Inflammatory macrophage treated with lipopolysaccharide for 1 hour (primary cell): ENCODE measurements at places on chromosomes 2 and 18.

GRCh38 chr2:134865067-134865787 lies 26.8 kb downstream of the ACMSD start:
- DNase-seq, result no peak

- no peak for DNase-seq
Measured at GRCh38 chr2:7801212-7801611, 880.6 kb upstream of the ID2 start.

GRCh38 chr2:65504201-65504600 lies 71.8 kb upstream of the SPRED2 start:
- DNase-seq, result no peak

DNA sequence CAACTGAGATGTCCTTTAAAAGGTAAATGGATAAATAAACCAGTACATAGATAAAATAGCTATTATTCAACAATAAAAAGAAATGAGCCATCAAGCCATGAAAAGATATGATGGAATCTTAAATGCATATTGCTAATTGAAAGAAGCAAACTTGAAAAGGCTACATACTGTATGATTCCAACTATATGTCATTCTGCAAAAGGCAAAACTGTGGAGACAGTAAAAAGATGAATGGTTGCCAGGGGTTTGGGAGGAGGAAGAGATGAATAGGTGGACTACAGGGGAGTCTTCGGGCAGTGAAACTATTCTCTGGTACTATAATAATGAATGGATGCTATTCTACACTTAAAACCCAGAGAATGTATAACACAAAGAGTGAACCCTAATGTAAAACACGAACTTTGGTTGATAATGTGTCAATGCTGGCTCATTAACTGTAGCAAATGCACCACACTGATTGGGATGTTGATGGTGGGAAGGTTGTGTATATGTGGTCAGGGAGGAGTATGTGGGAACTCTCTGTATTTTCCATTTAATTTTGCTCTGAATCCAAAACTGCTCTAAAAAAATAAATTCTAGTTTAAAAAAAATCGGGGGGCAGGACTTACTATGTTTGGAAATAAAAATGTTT lies 73.7 kb upstream of the MYCN start:
- no peak for DNase-seq

DNA sequence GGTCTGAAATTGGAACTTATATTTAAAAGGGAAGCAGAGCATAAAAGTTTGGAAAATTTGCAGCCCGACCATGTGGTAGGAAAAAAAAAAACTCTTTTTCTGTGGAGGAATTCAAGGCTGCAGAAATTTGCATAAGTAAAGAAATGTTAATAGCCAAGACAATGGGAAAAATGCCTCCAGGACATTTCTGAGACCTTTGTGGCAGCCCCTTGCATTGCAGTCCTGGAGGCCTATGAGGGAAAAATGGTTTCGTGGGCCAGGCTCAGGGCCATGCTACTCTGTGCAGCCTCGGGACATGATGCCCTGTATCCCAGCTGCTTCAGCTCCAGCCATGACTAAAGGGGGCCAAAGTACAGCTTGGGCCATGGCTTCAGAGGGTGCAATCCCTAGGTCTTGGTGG lies 71.9 kb upstream of the SLC16A14 start:
- DNase-seq, result no peak
